ENCODE measurements at places on chromosomes 4 and X.

DNA sequence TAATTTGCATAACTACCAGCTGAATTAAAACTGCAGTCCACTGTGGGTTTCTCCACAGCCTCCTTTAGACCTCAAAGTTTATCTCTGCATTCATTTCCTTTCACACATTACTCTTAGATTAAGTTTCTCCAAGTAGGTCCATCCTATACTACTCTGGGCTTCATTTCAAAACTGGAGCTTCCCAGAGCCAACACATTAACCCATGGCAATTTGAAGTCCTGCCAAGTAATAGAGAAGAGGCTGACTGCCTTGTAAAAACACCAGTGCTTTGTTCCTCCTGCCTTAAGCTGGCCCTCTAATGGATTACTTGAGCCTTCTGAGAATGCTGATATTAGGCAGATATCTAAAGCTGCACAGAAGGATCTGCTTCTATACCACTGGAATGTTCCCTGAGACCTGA is 997.2 kb upstream of the SLIT2 start:
- DNase-seq: no peak

- peak; percentile 12 for DNase-seq
Observed at GRCh38 chrX:100615005-100615404, 21.6 kb downstream of the TSPAN6 start.

DNA sequence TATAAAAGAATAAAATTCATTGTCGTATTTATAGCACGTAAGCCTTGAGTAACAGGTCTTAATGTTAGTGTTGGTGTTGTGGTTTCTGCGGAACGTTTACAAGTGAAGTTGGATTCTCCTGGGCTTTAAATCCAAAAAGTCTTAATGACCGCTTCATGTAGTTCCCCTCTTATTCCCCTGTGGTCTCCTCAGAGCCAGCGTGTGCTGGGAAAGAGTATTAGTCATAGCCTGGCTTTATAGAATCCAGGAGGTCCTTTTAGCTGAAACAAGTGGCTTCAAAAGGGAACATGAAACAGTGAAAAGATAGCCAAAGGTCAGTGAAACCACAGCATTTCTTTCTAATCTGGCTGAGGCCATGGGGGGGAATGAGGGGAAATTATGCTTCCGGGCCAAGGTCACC is 79.1 kb downstream of the CLCN4 start:
- DNase-seq: peak; percentile 37

- DNase-seq: no peak
Observed at GRCh38 chr4:187304133-187304532, 580.5 kb upstream of the FAT1 start.

DNA sequence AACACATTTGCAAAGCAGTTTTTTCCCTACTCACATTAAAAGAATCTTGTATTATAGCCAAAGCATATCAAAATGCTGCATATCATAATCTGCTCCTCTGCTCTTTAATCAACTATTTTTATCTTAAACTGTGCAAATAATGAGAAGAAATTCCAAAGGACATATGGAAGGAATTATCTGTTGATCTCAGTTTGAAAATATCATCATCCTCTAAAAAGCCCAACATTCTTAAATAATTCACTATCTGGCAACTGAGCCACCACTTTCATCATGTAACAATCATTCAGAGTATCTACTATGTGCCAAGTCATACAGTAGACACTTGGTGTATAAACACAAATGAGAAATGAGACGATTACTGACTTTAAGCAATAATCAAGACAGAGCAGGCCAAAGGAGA is 63.0 kb downstream of the PRSS12 start:
- DNase-seq: peak; percentile 84

DNA sequence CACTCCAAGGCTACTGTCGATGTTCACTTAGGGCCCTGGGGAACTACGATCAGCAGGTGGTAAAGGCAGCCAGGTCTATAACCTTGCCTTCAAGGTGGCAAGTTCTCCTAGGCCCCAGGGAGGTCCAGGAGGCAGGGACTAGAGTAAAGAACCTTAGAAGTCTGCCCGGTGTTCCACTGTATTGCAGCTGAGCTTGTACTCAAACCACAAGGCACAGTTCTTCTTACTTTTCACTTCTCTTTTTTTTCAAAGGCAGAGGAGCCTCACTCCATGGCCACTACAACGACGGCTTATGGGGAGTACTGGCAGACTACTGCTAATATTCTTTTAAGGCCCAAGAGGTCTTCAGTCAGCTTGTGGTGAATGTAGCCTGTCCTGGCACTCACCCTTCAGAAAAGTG is 78.8 kb upstream of the GPR174 start:
- no peak for DNase-seq

DNA sequence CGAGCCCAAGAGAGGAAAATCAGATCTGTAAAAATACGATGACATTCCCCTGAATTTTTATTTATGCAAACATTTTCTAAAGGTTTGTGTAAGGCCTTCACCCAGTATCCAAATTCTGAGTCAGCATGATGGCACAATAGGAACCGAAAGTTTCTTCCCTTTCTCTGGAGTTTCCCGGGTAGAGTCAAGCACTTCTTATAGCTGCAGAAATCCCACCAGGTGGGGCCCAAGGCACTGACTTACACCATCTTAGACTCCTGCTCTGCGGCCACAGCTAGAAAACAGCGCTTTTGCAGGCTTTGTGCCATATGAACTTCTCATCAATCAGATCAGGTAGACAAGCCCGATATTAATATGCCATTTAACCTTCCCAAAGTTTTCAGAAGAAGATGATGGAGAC is 13.4 kb downstream of the LEF1 start:
- DNase-seq: no peak

DNA sequence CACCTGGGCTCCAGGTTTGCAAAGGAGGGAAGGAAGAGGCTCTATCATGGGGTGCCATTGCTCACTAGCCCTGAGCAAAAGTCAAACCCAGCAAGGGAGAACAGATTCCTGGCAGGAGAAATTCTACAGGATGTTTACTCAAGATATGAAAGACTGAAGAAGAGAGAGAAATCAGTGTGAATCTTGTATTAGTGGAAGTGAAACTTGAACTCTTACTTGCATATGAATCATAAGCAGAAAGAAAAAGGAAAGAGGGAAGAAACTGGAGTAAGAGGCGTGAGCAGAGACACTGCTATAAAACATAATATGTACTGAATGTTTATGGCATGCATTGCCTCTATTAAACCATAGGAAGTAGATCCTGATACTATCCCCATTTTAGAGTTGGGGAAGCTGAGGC is 60.9 kb downstream of the C4orf46 start:
- DNase-seq: no peak

DNA sequence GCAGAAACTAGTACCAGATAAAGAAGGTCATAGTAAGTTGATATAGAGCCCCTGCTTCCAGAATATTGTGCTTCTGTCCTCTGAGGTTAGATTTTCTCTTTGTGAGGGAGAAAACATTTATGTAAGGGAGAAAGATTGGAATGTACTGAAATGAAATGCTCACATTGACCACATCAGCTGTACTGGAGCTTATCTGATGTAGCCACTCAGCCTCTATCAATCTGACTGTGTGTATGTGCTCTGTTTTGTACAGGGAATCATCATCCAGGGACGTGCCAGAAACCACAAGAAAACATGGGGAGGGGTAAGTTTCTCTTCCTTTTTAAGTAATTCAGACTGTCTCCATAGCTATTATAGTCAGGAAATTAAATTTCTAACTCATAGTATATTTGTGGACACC is 56.8 kb downstream of the PRRG1 start:
- DNase-seq: no peak

DNA sequence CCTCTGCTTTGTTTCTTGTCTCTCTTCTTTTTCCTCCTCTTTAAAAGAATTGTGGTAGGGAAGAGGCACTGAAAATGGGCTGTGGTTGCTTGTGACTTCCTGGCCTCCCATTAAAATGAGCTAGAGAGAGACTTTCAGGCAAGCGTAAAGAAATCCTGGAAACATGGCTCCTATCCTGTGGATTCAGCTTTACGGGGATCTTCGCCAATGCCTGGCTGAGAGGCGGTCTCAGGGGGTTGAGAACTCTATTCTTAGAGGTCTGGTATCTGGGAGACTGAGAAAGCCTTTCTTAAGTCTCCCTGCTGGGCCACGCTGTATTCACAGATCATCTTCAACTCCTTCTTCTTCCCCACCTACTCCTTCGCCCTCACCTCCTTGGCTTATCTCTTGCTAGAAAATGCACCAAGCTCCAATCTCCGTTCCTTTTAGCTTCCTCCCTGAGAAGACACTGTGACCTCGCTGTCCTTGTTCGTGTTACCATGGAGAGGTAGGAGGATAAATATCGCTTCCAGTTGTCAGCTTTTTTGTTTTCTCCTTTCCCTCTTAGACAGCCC is 542 bp upstream of the KLF8 start:
- DNase-seq: no peak

- peak; percentile 50 for DNase-seq
Observed at GRCh38 chr4:183492791-183493222, 12.1 kb upstream of the ING2 start.

DNA sequence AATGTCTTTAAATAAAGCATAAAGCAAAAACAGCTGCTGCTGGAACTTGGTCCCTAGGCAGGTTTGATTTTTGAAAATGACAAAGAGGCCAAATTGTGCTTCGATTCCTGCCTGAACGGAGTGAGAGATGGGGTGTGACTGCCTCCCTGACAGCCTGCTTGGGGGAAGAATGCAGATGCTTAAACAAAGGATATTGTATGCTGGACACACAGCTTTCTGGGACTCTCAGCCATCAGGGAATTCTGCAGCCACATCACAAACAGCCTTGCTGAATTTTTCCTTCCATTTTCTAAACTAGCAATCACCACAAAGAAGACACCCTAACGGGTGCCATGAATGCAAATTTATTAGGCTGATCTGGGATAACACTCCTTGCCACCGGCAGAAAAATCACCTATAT is 83.9 kb upstream of the CPEB2 start:
- no peak for DNase-seq

GRCh38 chr4:143148521-143148920 is 36.2 kb upstream of the USP38 start:
- no peak for DNase-seq

Data from AG09319 (cell line).